ENCODE measurements at places on chromosomes 13 and 19. TPM values are rescaled to one million over a fixed set of nuclear protein-coding genes. Genes with fewer than 3 reads are reported as not detected.

GRCh38 chr13:50310734-50311133, 295.5 kb downstream of the KCNRG start:
- no peak overlapping the region for H3K27ac ChIP-seq
- no peaks in the 10 kb centered on the region for H3K36me3 ChIP-seq
- DNase-seq: no peak
- H3K4me1 ChIP-seq: no peaks in the 10 kb centered on the region

- no peak overlapping the region for H3K27ac ChIP-seq
- no peaks in the 10 kb centered on the region for H3K36me3 ChIP-seq
- no peaks in the 10 kb centered on the region for H3K27me3 ChIP-seq
- DNase-seq: no peak
Measured at GRCh38 chr13:45137526-45137925, 17.2 kb downstream of the GTF2F2 start.

- no peak for DNase-seq
- H3K4me3 ChIP-seq: peak overlapping the region; percentile 48
- no peaks in the 10 kb centered on the region for H3K36me3 ChIP-seq
- peaks cover 19% of the 10 kb centered on the region for H3K4me1 ChIP-seq
- H3K27me3 ChIP-seq: no peaks in the 10 kb centered on the region
Measured at GRCh38 chr19:55085923-55086715, 10.4 kb downstream of the EPS8L1 start.

DNA sequence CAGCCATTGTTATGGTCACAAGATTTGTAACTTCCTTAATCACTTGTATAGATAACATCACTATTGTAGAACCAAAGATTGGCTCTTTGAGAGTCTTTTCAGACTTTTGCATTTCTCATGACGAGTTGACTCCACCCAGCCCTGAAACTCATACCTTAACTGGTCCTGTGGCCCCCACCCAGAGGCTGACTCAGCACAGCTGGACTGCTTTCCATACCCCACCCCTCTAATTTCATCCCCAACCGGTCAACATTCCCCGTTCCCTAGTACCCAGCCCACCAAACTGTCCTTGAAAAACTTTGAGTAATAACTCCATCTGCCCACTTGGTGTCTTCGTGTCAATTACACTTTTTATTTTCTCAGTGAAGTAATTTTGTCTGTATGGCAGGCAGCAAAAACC, 32.1 kb upstream of the SLITRK1 start:
- H3K36me3 ChIP-seq: no peaks in the 10 kb centered on the region
- H3K27me3 ChIP-seq: no peaks in the 10 kb centered on the region
- H3K27ac ChIP-seq: no peak overlapping the region
- no peak overlapping the region for H3K4me3 ChIP-seq

The ZNF556 gene
- 2.3 TPM for total RNA-seq
